Mesangial cell (primary cell): ENCODE measurements at places on chromosomes 11 and 22. TPM values are rescaled to one million over a fixed set of nuclear protein-coding genes. Genes with fewer than 3 reads are reported as not detected.

The CNTN5 gene
- 0.16 and 1.5 TPM in 2 replicates for total RNA-seq

The GRM5 gene
- under 0.01 and 0.13 TPM in 2 replicates for total RNA-seq

The NRGN gene
- 0.76 and 11.1 TPM in 2 replicates for total RNA-seq

The GDPD4 gene
- not detected in 2 replicates for total RNA-seq

The TSGA10IP gene
- total RNA-seq = not detected in 2 replicates

The CD248 gene
- 1.8 and 5.1 TPM in 2 replicates for total RNA-seq

The EMID1 gene
- 1.3 and 4.2 TPM in 2 replicates for total RNA-seq

The NRXN2 gene
- not detected in 2 replicates for total RNA-seq

The SEC14L6 gene
- total RNA-seq = 4.7 and 8.1 TPM in 2 replicates

The B4GALNT4 gene
- total RNA-seq = 13.9 and 21.6 TPM in 2 replicates

The TPCN2 gene
- 9.8 and 10.5 TPM in 2 replicates for total RNA-seq

The BTG4 gene
- total RNA-seq = 0.16 TPM in 1 of 2 replicates, not detected in the other

The PYGM gene
- 0.16 and 2.3 TPM in 2 replicates for total RNA-seq

The ST3GAL4 gene
- total RNA-seq = 24.4 and 32.3 TPM in 2 replicates

The SCGB1C1 gene
- 1.9 TPM in 1 of 2 replicates, not detected in the other for total RNA-seq
